ENCODE measurements at places on chromosomes 12 and 14. TPM values are rescaled to one million over a fixed set of nuclear protein-coding genes. Genes with fewer than 3 reads are reported as not detected.

Gene NELL2
- total RNA-seq, result 3.6 TPM

Gene SLC6A13
- total RNA-seq, result not detected

Gene PMEL
- 1.6 TPM for total RNA-seq

Gene PIWIL1
- not detected for total RNA-seq

Gene KCNK10
- 1.6 TPM for total RNA-seq

Gene POLE2
- 7.0 TPM for total RNA-seq

Gene LRFN5
- total RNA-seq, result 0.52 TPM

Measured in body of pancreas (tissue), 4 donors.